Activated naive CD4-positive, alpha-beta T cell (primary cell): ENCODE measurements at places on chromosomes 11 and 22.

DNA sequence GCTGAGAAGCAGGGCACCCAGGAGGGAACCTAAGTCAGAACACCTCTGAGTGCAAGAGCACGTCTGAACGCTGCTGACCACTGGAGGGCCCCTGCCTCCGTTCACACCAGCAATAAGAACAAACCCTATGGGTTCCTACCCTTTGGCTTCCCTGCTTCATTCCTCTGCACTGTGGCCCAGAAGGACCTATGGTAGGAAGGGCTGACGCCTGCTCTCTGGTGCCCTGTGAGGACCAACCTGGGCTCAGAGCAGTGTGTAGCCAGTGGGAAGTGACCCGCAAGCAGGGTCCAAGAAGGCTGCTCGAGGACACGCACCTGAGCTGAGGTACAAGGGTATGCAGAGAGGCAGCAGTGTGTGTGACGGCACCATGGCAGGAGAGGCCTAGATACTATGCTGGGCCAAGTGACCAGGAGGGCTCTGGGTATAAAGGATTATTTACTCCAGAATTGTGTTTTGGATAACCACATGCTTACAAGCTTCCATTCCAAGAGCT, 68.8 kb upstream of the CLTCL1 start:
- no peak for DNase-seq

- DNase-seq, result no peak
These were observed 315.8 kb downstream of the BLID start for GRCh38 chr11:121800240-121800639.

GRCh38 chr11:120925944-120926343, 98.0 kb upstream of the TBCEL start:
- no peak for DNase-seq

GRCh38 chr11:91587131-91587530, 637.5 kb upstream of the FAT3 start:
- DNase-seq, result no peak

- DNase-seq, result no peak
These were observed 44.4 kb downstream of the INSC start for GRCh38 chr11:15159085-15159484.
